ENCODE measurements at places on chromosomes 6 and 20.

DNA sequence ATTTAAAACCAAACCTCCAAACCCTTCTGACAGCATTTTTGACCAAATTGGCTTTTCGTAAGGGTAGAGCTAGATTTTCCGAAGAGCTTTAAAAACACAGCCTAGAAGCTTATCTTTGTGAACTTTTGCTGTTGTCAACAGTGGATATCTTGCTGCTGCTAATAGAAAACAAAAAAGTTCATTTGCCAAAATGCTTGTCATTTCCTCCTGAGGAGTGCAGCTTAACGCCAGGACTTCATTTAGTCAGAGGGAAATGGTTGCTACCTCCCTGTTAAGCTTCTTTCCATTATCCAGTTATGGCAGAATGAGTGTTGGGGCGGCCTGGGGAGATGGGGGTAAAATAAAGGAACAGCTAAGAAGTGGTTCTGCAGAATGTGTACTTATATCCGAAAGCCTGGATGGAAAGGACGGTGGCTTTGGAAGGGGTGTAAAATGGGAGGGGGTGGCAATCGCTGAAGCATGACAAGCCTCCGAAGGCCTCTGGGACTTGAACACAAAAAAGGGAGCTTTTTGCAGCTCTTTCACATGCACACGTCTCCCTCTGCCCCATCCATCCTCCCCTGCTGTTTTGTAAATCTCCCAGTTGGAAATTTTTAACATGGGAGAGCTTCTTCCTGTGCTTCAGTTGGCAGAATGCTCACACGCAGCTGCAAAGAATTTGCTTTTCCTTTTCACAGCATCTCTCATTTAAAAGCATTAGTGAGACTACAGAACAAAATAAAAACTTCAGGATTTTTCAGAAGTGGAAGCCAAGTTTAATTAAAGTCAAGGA, 22.5 kb downstream of the JARID2 start:
- DNase-seq, result no peak

DNA sequence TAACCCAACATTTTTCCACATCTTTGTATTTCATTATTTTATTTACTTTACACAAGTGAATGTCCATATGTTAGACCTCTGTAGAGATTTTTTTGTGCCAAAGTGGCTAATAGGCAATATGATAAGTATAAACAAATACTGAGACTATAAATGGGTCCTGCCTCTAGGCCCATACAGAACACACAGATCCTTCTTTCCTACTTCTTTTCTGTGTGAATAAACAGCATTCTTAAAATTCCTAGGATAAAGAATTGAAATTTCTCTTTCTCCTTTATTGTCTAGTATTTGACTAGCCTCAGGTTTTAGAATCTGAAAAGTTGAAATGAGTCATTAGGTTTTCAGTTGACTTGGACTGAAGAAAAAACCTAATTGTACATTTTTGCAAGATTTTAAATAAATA, 46.3 kb upstream of the HS3ST5 start:
- DNase-seq, result no peak

DNA sequence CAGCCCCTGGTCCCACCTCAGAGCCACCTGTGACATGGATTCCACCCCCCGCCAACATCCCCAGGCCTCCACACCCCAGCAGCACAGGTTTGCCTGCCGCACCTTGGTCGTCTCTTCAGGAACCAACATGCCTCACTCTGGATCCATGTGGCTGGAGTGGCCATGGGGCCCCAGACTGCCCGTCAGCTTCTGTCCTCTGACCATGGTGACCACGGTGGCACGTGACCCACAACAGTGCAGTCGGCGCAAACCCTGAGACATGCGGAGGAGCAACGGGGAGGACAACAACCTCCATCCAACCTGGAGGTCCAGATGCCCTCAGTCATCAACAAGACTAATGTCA, 85.6 kb downstream of the ANKRD60 start:
- no peak for DNase-seq

DNA sequence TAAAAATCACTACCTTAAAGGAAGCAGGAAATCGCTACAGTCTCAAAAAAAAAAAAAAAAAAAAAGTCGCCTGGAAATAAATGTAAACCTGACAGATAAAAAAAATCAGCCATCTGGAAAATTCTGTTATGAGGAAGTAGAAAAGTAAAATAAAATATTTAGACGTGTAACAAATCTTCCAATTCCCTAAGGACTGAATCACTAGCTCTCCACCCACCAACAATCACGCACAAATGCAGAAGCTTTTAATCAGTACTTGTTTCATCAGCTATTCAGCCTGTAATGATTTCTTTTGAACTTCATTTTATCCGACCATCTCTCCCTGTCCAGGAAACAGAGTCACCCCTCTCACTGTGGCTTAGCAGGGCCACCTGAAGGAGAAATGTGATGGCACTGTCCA, 59.0 kb downstream of the SLC23A2 start:
- DNase-seq, result no peak

GRCh38 chr6:48087448-48087847, 23.5 kb downstream of the PTCHD4 start:
- DNase-seq, result no peak

DNA sequence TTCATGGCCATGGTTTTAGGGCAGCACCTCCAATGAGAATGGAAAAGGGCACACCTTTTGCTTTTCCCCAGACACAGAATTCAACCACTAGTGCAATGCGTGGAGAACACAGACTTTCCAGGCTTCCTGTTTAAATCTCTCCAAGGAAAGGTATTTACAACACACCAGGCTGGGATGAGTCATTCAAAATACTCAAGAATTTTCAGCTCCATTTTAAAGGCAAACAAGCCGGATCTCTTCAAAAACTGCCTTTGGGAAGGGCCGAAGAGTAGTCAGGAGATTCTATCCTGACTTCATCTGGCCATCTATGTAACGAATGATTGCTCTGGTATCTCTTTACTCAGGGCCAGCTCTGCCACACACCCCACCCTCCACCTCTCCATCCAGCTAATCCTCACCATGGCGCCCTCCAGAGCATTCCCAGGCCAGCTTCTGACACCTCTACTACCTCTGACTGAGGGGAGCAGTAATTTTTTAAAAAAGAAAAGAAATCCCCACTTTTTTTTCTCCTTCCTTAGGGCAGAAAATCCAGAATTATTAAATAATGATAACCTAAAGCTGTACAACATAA, 254.6 kb downstream of the LY86 start:
- no peak for DNase-seq

DNA sequence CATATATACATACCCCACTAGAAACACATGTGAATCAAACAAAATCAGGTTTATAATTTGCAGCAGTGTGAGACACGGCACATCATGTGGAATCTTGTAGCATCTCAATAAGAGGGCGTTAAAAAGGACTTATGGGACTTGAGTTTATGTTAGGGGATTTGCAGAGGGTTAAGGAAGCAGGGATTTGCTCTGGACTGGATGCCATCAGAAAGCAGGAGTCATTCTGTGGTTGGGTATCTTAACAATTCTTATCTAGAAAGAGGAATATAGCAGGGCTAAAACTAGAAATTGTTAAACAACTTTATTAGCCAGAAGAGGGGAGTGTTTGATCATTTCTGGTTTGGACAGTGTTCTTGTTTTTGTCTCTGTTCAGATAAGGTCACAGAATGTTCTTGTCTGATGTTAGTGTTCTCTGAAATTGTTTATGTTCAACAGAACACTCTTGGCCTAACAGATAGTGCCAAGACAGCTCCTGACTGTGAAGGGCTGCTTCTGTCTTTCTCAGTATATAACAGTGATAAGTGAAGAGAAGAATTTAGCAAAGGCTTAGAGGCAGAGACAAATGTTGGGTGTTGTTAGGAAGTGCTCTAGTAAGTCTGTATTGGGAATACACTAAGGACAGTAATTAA, 39.2 kb downstream of the LIN28B start:
- no peak for DNase-seq

GRCh38 chr20:50690650-50691572, at the start of gene RIPOR3:
RIPOR3 (minus strand) TSS chr20:50691542; CDS start chr20:50691128, 414 bp downstream.
- DNase-seq, result no peak

DNA sequence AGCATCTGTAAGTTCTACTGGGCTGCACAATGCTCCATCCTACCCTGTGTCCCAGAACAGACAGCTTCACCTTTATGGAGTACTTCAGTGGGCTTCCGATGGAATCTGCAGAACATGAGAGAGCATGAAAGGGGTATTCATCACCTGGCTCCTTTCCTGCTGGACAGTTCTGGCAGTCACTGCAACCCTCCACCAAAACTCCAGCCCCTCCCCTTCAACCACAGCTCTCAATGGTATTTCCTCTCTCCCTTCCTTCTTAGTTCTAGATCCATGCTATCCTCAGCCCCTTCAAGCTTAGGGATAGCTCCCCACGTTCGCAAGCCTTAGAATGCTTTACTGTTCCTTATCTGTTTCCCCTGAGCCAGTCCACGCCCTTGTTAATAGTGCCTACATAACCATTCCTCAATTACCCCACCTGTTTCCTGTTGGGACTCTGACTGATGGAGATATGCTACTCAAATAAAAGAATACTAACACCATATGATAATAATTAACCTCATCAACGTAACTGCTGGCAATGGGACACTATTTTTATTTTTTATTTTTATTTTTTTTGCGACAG, 26.8 kb downstream of the TRAM2 start:
- DNase-seq, result no peak

DNA sequence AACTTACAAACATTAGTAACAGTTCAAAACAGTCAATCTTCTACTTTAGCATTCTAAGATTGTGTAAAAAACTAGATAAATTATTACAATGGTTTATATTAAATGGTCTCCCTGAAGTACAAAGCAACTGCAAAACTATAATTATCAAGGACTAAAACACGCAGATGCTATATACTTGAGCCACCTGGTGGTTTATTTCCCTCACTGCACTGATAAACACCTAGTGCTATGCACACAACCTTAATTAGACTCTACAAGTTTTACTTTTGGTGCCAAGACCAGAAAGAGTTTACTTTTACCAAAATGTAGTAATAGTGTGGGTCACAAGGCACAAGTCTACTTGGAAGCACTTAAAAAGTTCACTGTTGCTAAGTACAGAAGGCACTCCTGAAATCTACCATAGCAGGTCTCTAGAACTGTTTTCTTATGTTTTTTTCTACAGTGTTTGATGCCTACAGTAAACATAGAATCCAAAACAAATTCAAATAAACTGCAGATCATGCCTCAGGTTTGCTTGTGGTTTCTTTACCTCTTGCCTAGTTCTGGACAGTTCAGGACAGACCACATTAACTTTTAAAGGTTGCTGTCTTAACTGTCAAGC, 49.2 kb downstream of the GMDS start:
- DNase-seq, result no peak

GRCh38 chr20:58646703-58647102, 4.4 kb upstream of the STX16 start:
- no peak for DNase-seq

GRCh38 chr6:39140556-39141167, 25.7 kb upstream of the SAYSD1 start:
- DNase-seq, result no peak

- no peak for DNase-seq
These were observed 10.9 kb downstream of the FOXC1 start for GRCh38 chr6:1620504-1621069.

DNA sequence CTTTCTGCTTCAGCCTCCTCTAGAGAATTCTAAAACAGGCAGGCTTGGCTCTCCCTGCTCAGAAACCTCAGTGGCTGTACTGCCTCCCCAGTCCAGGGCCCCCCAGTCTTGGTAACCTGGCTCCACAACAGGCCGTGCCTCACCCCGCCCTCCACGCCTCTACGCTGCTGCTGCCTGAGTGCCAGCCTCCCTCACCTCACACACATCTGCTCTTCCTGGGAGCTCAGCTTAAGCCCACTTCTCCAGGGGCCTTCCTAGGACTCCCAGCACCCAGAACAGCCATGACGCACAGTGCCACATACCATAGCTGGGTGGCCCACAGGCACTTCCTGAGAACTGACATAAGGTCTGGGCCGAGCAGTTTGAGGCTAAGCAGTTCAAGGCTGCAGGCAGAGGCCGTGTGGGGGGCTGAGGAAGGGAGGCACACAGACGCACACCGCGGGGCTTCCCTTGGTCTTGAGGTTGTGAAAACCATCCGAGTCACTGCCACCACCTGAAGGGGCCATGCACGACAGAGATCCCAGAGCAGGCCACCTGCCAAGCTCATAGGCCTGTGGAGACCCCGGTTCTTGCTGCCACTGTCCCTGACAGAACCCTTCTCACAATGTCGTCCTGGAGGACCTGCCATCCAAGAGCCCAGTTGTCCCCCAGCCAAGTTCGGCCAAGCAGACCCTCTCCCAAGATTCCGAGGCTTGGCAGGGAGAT, 42.6 kb downstream of the DSTN start:
- DNase-seq, result peak; percentile 31

GRCh38 chr20:48384147-48384818, 443.5 kb downstream of the PREX1 start:
- peak; percentile 45 for DNase-seq

GRCh38 chr6:45075246-45075645, 252.9 kb upstream of the RUNX2 start:
- DNase-seq, result no peak

DNA sequence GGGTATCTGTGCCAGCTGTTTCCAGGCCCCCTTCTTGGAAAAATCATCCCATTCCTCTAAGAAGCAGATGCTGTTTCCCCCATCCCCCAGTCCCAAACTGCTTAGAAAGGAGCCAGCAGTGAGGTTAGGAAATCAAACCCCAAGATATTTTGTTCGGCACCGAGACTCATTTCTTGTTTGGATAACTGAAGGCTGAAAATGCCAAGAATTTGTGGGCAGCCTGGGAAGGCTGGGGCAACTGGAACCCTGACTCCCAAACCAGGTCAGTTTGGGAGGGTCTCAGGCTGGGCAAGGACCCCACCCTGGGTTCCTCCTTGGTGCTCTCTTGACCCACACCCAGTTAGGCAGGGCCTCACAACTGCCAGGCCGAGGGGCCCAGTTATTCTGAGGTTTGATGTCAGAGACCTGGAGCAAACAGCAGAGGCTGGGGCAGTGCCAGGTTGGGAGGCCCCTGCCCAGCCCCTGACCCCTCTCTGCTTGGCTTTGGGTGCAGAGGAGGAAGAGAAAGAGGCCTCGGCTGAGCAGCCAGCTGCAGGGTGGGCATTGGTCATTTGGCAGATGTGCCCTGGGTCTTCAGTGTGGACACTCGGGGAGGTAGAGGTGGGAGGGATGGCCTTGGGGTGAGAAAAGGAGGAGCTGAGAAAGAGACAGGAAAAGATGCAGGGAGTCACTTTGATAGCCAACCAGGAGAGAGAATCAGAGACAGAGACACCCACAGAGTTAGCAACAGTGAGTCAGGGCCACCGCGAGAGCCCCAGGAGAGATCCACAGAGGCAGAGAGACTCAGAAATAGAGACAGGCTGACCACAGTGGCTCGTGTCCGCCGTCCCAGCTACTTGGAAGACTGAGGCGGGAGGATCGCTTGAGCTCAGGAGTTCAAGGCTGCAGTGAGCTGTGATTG, 5.0 kb downstream of the ANGPT4 start:
- DNase-seq, result no peak

GRCh38 chr6:98957450-98957849, 9.7 kb upstream of the FBXL4 start:
- no peak for DNase-seq

DNA sequence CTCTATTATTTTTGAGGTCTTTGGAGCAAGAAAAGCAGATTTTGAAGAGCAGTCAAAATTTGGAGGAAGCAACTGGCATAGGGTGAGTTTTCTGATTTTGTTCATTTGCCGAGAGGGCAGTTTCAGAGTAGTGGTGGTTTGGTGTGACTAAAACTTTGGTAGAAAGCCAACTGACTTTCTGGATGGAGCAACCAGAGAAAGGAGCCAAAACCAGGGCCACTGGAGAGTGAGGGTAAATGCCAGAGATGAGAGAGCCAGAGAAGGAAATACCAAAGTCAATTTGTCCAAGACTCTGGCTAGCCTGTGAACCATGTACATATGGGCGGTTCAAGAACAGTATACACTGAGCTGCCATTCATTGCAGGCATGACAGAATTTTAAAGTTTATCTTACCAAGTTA, 40.5 kb upstream of the ZBTB24 start:
- no peak for DNase-seq

- DNase-seq, result no peak
These were observed 22.7 kb upstream of the MAPRE1 start for GRCh38 chr20:32796981-32797451.

Data from activated CD4-positive, CD25-positive, alpha-beta regulatory T cell treated with anti-CD3 and anti-CD28 coated beads, Interleukin-2, amount 50 U/mL, for 72 hours (primary cell).